ENCODE measurements at places on chromosomes 11 and 22.

DNA sequence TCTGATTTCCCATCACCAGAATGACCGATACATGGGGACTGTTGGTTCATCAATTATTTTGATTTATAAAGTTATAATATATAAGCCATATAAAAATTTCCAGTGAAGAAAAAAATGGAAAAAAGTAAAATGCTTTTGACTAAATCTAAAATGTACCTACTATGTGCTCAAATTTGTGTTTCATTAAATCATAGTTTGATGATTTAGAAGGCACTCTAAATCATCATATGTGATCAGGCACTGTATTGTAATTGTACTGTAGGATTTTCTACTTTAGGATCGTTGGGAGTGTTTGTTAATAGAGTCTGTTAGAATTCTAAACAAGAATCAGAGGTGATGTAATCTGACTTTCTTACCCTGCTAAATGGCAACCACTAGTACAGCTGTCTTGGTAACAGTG lies 2.4 kb downstream of the LIN7C start:
- DNase-seq: no peak

DNA sequence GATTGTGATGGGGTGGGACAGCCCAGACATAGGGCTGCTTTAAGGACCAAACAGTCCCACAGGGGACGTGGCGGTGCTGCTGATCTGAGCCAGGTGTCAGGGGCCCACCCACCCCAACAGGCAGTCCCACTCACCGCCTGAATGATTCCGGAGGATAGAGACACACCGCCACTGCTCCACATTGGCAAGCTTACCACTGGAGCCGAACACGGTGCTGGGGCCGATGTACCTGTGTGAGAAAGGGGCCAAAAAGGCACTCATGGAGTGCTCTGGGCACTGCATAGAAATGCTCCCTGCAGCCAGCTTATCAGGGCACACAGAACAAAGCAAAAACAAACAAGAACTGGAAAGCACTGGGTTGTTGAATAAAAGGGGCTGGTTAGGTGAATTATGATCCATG lies 25.9 kb downstream of the HIRA start:
- no peak for DNase-seq

GRCh38 chr11:77080643-77081210 lies 14.0 kb downstream of the CAPN5 start:
- no peak for DNase-seq

DNA sequence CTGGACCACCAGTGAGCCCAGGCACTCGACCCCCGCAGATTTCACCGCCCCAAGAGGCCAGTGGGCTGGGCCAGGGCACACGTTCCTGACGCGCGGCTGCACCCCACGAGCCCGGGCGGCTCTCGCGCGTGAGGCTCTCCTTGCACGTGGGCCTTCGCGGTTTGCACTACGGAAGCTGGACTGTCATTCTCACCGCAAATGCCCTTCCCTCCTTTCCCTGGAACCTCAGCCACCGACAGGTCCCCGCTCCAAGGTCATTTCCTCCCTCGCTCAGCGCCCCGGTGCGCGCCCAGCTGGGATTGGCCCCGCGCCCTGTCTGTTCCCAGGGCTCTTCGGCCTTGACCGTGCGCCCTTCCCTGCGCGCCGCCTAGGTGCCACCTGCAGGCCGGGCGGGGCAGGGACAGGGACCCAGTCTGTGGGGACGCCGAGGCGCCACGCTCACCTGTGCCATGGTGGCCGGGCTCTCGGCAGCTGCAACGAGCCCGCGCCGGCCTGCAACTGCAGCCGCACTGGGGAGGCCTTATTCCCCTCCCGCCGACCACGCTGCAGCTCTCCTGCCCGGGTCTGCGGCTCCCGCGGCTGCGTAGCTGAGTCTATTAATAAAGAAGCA lies 2.1 kb upstream of the CPT1A start:
- DNase-seq: peak; percentile 68

GRCh38 chr22:30424534-30425326 lies 838 bp upstream of the MTFP1 start:
- DNase-seq: peak; percentile 77

DNA sequence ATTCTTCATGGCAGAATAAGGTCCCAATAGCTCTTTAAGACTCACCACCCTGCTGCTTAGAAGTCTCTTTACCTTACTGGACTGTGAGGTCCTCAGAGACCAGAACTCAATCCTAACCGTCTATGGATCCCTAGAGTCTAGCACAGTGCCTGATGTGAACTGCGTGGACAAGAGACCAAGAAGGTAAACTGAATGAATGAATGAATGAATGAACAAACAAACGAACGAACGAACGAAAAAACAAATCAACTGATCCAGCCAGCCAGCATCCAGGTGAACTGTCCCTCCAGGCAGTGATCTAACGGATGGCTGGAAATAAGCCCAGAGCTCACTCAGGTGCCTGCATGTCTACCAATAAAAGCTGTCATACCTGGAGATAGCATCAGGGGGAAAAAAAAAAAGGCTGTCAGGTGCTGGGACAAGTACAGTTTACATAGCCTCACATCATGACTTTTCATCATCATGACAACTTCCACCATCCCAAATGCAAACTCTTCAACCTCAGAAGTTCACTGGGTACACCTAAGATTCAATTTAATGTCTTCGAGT lies 59.8 kb downstream of the PACSIN2 start:
- DNase-seq: no peak

Data from RKO (cell line).